ENCODE measurements at places on chromosomes 6 and 20.

GRCh38 chr6:98980819-98981218 is 33.1 kb upstream of the FBXL4 start:
- DNase-seq = no peak

DNA sequence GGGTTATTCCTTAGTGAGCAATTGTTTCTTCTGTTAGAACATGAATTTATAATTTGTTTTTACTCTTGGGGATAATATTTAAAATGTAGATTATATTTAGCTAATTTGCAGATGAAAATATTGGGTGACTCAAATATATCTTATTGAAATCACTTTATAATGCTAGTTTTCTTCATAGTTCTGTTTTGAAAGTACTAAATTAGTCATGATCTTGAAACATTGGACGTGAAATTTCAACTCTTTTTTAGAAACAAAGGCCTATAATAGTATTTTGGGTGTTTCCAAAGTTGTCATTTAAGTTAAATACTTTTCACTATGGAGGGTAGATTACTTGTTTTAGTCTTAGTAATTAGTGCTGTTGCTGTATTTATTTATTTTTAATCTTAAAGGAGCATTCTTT is 250.9 kb downstream of the UTRN start:
- no peak for DNase-seq

DNA sequence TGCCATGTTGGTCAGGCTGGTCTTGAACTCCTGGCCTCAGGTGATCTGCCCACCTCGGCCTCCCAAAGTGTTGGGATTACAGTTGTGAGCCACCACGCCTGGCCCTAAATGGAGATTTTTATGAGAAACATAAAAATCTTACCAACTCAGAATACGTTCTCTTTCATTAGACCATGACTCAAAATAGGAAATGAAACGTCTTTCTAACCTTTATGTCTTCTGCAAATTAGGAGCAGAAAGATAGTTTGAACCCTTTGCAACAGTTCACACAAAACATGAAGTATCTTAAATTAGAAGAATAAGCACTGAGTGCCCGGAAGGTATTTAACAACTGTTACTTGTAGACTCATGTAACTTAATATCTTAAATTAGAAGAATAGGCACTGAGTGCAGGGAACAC is 48.3 kb downstream of the AHI1 start:
- DNase-seq = no peak

- no peak for DNase-seq
Observed at GRCh38 chr6:37802810-37803209, 16.7 kb upstream of the ZFAND3 start.

DNA sequence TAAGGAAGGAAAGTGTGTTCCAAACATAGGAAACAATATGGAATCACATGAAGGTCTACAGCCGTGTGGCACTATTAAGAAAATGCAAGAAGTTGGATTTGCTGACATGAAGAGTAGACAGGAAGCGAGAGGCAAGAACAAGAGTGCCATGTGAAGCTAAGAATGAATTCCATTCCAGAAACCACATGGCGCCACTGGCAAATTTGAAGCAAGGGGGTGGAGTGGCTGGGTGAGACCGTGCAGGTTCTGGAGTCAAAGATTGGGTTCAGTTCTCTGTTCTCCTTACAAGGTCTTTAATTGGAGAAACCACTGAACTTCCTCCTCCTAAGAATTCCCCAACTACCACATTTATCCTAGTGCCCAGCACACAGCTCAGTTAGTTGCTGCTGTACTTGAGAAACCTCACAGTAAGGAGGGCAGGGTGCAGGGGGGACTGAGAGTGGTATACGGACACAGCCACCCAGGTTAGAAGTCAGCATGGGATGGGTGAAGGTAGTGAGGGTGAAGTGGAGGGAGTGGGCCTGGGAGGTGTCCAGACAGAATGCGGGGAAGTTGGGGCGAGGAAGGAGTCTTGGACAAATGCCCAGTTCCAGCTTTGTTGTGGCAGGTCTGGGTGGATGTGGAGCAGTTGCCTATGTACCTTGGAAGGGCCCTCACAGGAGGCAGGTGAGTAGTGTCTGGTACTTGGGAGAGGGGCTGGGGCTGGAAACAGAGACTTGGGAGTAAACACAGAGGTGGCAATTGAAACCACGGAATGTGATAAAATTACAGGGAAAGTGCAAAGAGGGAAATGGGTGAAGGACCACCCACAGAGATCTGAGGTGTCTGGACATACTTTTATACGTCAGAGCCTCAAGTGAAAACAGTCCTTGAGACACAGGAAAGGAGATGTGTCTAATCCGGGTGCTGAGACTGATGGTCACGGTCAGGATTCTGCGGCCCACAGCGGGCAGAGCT is 14.3 kb downstream of the LYRM4 start:
- DNase-seq = no peak

DNA sequence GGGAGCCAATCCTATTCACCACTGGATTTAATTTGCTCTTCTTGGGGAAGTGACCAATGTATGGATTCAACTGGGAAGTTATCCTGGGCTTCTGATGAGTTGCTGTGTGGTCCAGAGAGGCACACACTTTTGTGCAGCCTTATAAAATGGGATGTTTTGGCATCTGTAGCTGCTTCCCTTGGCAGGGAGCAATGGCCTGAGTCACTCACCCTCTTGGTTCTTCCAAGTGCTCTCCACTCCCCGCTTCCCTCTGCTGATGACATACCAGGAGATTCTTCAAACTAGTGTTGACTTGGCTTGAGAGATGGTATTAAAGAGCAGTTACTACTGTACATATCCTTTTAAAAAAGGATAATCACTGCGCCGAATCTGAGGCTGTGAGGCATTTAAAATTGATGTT is 105.8 kb downstream of the JARID2 start:
- no peak for DNase-seq

GRCh38 chr6:150567823-150568383 is 31.8 kb upstream of the PLEKHG1 start:
- DNase-seq = no peak

- no peak for DNase-seq
Observed at GRCh38 chr20:4563031-4563430, 158.7 kb upstream of the PRND start.

GRCh38 chr6:13190376-13190775 is 138.0 kb downstream of the TBC1D7 start:
- no peak for DNase-seq

- DNase-seq = no peak
Observed at GRCh38 chr6:34722451-34722850, 25.9 kb upstream of the ILRUN start.

DNA sequence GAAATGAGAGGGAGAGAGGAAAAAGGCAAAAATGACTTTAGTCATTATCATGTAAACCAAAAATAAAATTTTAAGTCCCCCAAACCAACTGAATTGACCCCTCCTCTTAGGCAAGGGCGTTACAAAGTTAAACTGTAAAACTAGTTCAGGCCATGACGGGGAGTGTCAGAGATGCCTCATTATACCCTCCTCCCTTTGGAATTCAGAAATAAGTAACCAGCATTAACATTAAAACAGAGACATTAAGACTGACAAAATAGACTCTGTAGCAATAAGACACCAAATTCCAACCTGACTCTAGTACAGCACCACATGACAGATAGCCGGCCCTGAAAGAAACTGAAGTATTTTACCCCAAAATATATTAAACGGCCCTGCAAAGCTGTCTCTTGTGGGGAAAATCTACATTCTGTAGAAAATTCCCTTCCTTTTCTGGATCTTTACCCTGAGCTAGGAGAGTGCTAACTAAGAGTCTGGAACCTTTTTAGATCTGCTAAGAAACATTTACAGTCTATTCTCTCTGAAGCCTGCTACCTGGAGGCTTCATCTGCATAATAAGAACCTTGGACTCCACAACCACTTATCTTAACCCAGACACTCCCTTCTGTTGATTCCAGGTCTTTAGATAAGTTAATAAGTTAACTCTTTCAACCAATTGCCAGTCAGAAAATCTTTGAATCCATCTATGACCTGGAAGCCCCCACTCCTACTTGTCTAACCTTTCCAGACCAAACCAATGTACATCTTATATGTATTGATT is 150.7 kb downstream of the PKHD1 start:
- no peak for DNase-seq

DNA sequence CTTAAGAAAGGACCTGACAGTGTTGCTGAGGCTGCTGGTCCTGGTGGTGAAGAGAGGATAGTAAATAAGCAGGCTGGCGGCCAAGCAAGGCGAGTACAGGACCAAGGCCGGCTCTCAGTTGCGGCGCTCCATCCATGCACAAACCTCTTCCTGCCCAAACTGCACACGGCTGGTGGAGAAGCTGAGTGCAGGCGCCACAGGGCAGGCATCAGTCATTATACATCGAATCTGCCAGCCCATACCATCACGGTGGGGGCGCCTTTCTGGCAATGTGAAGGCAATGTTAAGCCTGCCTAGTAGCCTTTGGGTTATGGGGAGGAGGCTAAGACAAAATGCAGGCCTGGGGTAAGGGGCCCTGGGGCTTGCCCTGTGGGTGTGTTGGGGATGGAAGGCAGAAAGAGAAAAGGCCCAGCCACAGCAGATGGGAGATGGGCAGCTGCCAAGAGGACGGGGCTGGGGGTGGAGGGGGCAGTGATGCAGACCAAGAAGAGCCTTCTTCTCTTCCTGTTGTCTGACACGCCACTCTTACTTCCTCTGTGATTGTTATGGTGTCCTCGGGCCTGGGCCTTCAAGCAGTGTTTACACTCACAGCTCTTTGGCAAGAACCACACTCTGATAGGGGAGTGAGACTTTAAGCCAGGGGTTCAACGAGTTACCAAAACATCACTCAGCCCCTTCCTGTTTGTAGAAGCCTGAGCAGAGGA is 20.3 kb upstream of the KCNK16 start:
- no peak for DNase-seq

DNA sequence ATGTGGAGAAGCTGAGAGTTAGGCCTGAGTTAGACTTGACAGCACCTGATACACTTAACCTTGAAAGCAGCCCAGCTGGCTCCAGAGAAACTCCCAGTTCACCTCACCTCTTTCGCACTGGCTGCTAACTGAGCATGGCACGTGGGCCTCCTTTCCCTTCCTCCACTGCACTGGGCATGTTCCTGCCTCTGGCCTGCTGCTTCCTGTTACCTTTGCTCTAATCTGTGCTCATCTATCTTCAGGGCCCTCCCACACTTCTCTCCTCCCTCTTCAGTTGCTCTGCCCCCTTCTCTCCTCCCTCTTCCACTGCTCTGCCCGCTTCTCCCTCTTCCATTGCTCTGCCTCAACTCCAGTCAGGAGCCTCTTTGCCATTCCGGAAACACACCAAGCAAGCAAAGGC is 13.7 kb upstream of the UBE2V1 start:
- no peak for DNase-seq

DNA sequence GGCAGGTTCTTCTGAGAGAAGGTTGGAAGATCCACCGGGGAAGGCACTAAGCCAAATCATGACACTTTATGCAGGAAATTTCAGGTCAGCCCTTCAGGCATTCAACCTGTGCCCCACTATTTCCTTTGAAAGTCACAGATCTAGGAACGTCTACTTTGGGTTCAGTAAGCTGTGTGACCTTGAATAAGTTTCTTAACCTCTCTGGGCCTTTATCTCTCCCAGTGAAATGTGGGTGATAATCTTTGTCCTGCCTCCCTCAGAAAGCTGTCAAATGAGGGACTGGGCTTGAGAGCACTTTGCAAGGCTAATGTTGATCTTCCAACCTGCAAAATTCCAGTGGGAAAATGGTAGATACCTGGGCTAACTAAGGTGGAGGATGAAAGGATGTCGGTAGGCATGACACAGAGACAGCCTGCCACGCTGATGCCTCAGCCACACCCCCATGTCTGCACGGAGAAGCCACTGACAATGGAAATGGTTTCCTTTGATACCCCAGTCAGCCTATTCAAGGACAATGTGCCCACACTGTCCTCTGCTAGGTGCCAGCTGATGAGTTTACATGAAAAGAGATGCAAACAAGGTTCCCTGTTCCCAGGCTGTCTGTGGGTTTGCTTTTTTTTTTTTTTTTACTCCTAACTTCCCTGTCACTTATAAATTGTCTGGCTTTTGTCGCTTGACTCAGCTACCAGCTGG is 9.3 kb downstream of the BNIP5 start:
- no peak for DNase-seq

- no peak for DNase-seq
Observed at GRCh38 chr20:64188682-64189529, 24.7 kb downstream of the MYT1 start.

DNA sequence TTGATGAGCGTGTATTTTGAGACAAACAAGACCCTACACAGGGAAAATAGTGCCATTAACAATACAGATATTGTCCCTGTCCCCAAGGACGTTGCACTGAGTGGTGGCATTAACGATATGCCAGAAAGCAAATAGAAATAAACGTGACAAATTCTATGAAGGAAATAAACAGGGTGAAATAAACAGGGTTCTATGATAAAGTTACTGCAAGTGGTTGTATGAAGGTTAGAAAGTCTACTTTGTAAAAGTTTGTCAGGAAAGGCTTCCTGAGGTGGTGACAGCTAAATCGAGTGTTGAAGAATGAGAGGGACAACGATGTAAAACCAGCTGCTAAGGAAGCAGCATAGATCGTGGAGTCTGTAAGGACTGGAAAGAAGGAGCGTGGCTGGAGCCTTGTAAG is 380.2 kb downstream of the LAMA2 start:
- DNase-seq = no peak

DNA sequence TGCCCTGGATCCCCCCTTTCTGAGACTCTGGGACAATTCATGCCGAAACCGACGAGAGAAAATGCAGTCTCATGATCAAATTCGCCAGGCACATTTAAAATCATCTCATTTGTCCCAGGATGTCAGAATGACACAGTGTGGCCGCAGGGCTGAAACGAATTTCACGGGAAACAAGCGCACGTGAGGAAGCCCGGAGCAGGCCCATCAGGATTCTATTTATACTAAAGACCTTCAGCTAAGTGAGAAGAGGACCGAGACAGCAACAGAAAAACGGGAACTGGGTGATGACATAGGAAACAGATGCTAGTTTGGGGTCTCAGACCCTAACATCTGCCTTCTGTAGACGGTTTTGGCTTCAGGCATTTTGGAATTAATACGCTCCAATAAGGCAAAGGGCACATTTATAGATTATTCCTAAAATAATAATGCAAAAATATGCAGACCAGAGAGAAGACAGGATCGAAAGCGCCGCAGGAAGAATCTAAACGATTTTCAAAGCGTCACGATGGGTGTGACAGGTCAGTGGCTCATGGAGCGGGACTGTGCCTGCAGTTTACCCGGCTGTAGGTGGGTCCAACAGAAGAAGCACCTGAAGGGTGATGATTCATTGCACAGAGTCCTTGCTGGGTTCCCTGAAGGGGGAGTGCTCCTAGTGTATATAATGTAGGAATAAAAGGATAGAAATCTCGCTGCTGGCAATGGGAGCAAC is 80.8 kb upstream of the MPC1 start:
- DNase-seq = no peak

DNA sequence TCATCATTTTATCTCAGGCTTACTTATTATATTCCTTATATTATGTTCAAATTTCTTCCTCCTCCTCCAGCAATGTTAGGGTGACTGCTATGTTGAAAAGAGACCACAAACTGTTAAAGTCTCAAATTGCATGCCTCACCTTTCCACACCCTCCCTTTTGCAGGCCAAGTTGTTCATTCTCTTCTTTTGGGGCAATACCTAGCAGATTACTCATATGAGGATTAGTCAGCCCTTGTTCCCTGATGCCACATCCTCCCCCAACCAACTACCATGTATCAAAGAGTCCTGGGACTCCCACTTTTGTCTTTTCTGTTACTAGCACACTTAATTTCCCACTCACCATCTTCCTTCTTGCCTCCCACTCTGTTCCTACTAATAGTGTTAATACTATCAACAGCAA is 434.7 kb downstream of the BCKDHB start:
- no peak for DNase-seq
